Stimulated activated CD8-positive, alpha-beta memory T cell treated with anti-CD3 and anti-CD28 coated beads, Interleukin-4, amount 100 ng/mL, for 1 hour (primary cell): ENCODE measurements at places on chromosomes 12 and 14.

GRCh38 chr12:120666571-120667390 lies 20.2 kb upstream of the MLEC start:
- DNase-seq: no peak

DNA sequence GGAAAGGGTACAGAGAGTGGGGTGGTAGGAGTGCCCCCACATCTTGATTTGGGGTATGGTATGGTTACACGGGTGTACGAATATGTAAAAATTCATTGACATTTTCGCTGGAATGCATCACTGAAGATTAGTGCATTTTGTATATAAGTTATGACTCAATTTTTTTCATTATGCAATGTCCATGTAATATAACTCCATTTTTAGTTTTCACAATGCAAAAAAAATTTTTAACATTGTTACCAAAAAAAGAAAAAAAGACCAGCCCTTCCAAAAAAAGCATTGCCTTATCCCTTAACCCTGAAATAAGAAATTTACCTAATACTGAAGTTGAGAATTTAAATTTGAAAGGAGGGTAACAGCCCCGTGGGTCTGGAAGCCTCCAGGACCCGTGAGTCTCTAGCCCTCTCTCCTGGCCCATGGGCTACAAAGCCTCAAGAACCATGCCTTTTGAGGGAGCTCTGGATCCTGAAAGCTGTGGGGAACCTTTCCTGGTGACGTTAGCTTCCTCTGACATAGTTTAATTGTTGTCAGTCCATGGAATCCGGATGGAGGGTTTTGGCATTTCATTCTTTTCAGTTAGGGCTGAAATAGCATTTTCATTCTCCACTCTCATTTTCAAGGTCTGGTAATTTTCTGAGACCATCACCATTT lies 55.6 kb upstream of the ACTN1 start:
- no peak for DNase-seq

GRCh38 chr14:55133416-55133815 lies 4.4 kb downstream of the LGALS3 start:
- DNase-seq: no peak

DNA sequence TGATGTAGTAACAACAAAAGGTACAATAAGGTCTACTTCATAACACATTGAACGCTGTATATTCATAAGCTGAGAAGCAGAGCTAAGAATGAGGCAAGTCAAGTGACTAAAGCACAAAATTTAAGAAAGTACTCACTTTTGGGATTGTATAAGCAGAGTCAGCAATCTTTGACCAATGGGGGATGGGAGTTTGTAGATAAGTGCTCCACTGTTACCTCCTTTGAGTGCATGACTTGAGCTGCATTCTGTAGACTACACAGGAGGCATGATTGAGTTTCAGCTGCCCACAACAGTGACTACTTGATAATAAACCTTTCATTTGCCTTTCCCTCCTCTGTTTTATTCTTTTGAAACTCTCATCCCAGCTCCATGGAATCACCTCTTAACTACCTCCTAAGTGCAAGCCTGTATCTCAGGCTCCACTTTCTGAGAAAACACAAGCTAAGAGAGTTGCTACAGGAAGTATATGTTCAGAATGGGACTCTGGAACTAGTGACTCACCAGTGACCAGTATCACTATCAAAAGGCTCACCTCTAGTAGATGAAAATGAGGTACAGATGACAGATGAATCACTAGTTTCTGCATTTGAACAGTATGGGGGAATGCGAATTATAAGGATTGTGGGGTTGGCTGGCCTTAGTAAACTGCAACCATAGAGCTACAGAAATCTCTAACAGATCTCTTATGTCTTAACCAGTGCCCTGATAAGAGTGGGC lies 49.2 kb downstream of the SLC35F4 start:
- no peak for DNase-seq

- DNase-seq: no peak
These were observed 26.9 kb downstream of the TTC6 start for GRCh38 chr14:37622231-37622923.

DNA sequence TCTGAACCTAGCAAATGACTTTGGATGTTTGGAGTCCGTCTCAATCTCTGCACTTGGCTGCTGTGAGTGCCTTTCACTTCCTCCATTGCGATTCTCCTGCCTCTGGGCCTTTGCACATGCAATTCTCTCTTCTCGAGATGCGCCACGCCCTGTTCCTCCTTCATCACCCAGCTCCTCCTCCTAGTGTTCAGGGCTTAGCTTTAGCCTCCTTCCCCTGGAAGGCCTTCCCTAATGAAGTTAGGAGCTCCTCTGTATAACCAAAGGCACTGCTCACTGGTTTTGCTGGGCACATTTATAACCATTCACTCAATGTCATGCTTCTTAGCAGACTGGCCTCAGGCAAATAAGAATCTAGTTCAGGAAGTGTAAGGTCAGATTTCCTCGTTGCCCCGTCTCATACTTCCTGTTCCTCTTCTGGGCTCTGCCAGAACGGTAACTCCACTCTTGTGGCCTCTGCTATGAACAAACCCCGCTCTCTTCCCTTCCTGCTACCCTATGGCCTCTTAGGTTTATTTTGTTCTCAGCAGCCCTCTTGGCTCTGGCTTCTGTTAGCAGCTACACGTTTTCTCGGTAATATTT lies 171.4 kb downstream of the CRADD start:
- no peak for DNase-seq
